Activated T-cell treated with anti-CD3 and anti-CD28 coated beads for 4 hours (primary cell): ENCODE measurements at places on chromosomes 6 and 20.

DNA sequence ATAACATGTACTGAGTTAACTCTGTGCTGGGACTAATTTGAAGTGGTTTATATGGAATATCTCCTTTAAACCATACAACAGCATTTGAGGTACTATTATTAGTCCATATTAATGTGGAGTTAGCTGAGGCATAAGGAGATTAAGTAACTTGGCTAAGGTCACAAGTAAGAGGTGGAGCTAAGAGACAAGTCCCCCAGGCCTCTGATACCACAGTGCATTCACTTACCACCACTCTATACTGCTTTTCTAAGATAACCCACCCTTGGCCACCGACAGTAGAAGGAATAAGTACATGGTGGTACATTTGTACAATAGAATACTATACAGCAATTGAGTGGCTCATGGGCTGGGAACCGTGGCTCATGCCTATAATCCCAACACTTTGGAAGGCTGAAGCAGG lies 16.4 kb upstream of the TTPAL start:
- DNase-seq, result no peak

DNA sequence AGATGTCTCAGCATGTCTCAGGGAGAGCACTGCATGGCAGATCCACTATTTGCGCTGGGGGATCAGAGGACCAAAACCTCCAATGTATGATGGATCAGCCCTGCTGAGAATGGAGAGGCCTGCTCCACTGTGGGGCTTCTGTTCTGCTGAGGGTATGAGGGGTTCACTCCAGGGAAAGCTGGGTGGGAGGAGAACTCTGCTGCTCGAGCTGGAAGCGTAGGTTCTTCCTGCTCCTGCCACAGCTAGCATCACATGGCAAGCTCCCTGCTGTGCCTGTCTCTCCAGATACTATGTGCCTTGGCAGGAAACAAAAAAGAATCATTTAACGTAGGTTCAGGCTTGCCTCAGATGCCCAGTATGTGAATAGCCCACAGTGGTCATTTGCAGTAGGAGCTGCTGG lies 105.8 kb downstream of the EPM2A start:
- no peak for DNase-seq

DNA sequence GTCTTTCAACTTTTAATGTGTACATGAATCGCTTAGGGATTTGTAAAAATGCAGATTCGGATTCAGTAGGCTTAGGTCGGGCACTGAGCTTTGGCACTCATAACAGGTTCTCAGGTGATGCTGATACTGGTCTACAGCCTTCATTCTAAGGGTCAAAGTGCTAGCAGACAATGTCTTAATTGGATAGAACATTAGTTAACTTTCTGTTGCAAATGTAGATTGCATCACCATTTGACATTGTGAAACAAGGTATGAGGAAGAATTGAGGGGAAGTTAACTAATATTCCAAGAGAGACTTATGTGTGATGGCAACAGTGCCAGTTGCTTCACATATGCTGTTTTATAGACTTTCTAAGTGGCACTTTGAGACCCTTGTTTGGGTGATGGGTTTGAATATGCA lies 86.9 kb downstream of the MLIP start:
- DNase-seq, result no peak

- DNase-seq, result no peak
These were observed 25.3 kb upstream of the CTAGE9 start for GRCh38 chr6:131736003-131736596.

DNA sequence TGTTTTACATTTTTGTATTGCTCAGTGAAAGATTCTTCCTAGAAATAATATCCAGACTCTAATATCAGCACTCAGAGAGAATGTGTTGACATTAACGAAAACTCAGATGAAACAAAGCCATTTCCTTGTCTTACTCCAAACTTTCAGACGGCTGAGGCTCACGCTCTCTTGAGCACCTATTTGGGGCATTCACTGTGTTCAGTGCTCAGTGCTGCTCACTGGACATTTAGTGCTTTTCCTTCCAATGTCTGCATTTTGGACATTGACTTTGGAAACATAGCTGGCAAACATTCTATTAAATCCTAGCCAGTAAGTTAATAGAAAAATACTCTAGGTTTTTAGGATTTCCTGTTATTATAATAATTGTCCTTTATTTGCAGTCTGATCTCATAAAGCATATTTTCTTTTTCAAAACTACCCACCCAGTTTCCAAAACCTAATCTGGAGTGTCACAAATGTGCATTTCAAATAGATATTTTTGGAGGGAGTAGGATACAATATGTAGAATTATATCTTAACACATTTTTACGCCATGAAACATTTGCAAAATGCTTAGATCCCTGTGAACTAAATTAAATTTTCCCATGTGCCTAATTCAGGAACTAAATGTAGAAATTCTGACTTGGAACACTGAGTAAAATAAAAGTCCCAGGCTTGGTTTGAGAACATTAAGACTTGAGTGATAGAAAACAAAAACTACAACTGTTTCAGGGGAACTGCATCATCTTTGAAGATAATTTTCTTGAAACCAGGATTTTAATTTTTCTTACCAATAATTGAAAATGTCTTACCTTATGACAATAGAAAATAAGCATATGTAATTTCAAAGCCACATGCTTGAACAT lies 91.7 kb upstream of the B3GAT2 start:
- no peak for DNase-seq

DNA sequence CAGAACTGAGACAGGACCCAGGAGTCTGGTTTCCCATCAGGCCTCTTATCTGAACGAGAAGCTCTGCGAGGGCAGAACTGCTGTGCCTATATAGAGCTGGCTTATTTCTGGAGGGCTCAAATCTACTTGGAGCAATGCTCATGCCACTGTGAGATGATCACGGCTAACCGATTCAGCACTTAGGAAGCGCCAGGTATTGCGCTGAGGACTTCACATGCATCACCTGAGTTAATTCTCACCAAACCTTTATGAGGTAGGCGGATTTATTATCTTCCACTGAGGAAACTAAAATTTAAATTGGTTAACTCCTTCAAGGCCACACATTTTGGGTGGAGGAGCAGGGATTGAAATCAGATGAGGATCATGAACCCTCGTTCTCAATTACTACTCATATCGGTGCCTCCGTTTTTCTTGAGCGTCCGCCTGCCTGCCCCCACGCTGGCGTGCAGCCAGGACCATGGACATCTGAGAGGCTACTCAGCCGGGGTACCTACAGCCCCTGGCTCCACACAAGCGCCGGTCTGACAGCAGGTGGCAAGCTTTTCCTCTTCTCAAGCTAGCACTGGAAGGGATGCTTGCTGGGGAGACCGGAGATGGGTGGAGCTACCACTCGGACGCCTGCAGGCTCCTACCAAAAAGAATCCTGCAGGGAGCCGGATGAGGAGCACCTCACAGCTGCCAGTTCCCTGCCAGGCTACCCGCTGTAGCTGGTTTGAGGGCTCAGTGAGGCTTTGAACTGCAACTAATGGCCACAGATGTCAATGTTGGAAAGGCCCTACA lies 1.0 kb upstream of the PCIF1 start:
- DNase-seq, result peak; percentile 26

- no peak for DNase-seq
These were observed 116.5 kb upstream of the PRND start for GRCh38 chr20:4605166-4605565.

DNA sequence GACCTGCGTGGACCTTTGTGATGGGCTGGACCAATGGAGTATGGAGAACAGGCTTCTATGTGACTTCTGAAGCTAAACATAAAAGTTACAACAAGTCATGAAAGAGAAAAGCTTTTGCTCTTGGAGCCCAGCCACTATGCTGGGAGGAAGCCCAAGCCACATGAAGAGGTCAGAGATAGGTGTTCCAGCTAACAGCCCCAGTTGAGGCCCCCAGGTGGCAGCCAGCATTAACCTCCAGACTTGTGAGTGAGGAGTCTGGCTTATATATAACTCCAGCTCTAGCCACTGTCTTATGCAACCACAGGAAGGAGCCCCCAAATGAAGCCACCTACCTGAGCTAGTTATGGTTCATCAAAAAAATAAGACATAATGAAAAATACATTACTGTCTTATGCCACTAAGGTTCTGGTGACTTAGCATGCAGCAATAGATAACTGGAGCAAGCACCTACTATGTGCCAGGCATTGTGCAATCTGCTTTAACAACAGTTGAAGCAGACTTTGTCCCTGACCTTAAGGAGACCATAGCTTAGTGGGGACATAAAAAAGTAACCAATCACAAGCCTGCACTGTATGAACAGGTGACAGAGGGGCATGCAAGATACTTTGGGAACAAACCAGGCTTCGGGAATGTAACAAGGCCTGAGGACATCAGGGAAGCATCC lies 599.6 kb downstream of the PTPRT start:
- DNase-seq, result no peak

GRCh38 chr6:10507715-10508114 lies 13.4 kb upstream of the GCNT2 start:
- no peak for DNase-seq

DNA sequence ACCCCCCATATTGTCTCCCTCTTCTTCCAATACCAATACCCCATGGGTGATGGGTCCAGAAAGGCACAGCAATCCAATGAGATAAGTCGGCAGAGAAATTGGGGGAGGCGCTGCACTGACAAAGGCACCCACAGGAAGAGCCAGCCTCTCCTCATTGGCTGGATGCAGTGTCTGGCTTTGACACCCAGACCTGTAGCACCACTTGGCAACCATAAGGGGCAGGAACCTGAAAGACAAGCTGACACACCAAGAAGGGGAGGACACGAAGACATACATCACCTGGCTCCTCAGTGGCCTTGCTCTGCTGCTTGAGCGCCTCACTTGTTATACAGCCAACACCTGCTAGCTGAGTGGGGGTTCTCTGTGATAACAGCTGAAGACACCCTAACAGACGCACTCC lies 19.4 kb upstream of the SLC4A11 start:
- no peak for DNase-seq

- DNase-seq, result no peak
These were observed 218.6 kb downstream of the AKAP7 start for GRCh38 chr6:131353876-131354275.

GRCh38 chr6:123990376-123990775 lies 186.7 kb downstream of the NKAIN2 start:
- no peak for DNase-seq

- DNase-seq, result no peak
These were observed 169.7 kb downstream of the EYA4 start for GRCh38 chr6:133410638-133411435.

DNA sequence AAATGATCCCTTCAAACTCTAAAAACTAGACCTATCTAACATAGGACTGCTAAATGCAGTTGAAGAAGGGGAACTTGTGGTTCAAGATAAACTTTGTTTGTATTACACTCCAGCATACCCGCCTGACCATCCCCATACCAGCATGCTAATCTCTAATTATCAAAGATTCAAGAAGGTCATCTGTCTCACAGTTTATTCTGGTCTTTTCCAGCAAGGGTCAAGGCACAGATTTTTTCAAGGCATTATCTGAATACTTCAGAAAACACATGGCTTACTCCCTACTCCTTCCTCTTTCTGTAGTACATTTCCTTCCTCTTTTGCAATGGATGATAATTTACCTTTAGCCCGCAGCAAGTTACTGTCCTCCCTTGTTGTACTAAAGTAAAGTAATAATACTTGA lies 174.1 kb downstream of the PKHD1 start:
- DNase-seq, result no peak

- no peak for DNase-seq
These were observed 237.8 kb downstream of the LY86 start for GRCh38 chr6:6826095-6826901.

DNA sequence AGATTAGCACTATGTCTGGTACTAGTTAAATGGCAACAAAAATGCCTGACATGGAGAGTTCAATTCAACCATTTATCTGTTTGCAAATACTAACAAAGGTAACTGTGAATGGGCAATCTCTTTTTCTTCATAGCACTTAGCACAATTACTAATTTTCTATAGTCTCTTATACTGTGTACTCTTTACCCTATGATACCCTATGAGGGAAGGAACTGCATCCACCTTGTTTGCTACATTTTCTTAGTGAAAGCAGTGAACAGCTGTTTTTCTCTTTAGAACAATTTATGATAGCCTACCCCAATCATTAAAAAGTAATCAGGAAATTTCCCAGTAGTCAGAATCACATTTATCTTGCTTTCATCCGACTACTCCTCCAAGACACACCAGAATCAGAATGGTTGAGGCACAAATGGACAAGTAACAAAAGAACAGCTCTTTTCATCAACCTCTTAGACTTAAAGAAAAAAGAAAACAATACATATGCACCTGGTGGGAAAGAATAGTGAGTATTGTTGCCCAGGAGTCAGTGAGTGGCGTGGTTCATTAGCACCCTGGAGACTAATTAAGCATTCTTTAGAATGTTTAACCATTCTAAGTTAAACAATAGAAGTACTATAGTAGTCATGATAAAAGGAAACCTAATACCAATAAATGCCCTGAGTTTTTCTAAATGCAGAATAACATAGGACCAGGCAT lies 16.7 kb downstream of the ZNF292 start:
- no peak for DNase-seq

DNA sequence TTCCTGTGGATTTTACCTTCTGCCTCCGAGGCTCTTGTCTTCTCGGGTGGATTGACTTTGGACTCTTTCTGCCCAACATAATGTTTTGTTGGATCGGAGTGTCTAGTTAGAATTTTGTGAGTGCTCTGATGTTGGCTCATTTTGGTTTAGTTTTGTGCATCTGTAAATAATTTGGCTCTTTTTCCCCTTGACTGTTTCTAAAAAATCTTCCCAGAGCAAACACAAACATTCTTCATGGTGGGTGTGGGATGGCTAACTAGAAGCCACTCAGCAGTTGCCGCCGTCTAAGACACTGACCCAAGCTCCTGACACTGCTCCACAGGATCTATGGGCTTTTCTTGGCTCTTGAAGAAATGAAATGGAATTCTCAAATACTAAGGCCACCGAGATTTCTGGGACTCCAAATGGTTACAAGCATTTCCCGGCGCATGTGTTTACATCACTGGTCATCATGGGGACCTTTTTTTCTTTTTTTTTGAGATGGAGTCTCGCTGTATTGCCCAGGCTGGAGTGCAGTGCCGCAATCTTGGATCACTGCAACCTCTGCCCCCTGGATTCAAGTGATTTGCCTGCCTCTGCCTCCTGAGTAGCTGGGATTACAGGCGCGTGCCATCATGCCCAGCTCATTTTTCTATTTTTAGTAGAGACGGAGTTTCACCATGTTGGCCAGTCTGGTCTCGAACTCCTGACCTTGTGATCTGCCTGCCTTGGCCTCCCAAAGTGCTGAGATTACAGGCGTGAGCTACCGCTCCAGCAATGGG lies 92.0 kb upstream of the FRMD1 start:
- no peak for DNase-seq

DNA sequence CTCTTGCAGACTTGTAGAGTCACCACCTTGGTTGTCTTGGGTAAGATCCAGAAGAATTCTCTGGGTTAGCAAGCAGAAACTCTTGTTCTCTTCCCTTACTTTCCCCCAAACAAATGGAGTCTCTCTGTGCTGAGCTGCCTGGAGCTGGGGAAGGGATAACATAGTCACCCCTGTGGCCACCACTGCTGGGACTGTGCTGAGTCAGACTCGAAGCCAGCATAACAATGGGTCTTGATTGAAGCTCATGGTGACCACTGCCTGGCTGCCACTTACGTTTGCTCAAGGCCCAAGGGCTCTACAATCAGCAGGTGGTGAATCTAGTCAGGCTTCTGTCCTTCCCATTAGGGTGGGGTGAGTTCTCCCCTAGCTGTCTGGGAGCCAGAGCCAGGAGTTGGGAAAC lies 15.4 kb upstream of the ERVFRD-1 start:
- no peak for DNase-seq

GRCh38 chr20:45226287-45226686 lies 5.1 kb downstream of the SEMG2 start:
- DNase-seq, result no peak

GRCh38 chr6:48505621-48506020 lies 394.6 kb upstream of the PTCHD4 start:
- DNase-seq, result no peak

GRCh38 chr6:166697113-166697512 lies 70.1 kb upstream of the RPS6KA2 start:
- DNase-seq, result no peak
